Activated T-cell treated with anti-CD3 and anti-CD28 coated beads, Interleukin-2, amount 50 U/mL, for 72 hours (primary cell): ENCODE measurements at places on chromosomes 3 and 15.

GRCh38 chr3:5464649-5465048 lies 277.1 kb downstream of the EDEM1 start:
- DNase-seq = no peak

GRCh38 chr15:25679492-25679891 lies 183.6 kb downstream of the ATP10A start:
- DNase-seq = no peak

DNA sequence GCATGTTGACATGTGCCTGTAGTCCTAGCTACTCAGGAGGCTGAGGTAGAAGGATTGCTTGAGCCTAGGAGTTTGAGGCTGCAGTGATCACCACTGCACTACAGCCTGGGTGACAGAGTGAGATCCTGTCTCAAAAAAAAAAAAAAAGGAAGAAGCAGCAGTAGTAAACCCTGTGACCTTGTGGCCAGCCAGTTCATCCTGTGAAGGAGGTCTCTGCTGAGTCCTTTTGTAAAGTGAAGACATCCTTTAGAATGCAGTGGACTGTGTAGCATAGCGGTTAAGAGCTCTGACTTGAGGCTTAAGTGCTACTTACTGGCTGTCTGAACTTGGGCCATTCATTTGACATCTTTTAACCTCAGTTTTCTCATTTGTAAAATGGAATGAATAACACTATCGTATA lies 8.3 kb downstream of the EXOSC7 start:
- no peak for DNase-seq

GRCh38 chr15:69535101-69535638 lies 82.6 kb downstream of the RPLP1 start:
- no peak for DNase-seq

DNA sequence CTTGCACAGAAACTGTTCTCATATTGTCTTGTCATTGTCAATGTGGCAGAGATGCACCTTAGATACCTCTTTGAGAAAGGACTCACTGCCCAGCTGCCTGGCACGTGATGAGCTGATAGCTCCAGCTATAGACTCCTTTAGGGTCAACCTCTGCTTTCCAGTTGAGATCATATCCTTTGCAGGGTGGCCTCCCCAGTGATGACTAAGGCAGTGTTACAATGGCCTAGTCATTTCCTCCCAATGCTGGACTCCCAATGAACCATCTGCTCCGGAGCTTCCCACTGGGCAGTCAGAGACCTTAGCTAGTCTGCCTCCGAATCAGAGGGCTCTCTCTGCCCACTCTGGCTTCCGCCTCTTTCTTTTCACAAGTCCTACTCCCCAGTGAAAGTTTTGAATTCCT lies 79.5 kb downstream of the CHRD start:
- no peak for DNase-seq
